SHP77 (cell line): ENCODE measurements at places on chromosomes 4 and X.

GRCh38 chr4:123477711-123478209 is 81.2 kb downstream of the SPRY1 start:
- DNase-seq: peak; percentile 61

DNA sequence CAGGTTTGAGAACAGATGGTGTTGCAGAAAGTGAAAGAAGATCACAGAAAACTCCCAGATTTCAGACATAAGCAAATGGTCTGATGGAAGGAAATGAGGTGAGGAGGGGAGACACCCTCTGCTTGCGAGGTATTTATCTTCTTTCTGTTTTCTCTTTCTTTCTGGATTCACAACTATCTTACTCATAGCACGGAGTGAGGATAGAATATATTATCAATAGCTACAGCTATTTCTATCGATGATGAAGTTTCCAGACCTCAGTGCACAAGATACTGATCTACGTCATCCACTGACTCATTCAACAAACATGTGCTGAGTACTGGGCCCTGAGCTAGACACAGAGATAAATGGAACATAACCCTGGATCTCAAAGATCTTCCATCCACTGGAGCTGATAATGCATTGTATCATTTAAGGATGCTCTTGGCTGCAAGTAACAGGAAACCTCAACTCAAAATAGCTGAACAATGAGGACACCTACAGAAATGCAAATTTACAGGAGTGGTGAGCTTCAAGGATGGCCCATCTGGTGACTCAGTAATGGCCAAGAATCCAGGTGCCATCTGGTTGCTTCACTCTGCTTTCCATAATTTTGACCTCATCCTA is 21.2 kb downstream of the SLC2A9 start:
- no peak for DNase-seq

DNA sequence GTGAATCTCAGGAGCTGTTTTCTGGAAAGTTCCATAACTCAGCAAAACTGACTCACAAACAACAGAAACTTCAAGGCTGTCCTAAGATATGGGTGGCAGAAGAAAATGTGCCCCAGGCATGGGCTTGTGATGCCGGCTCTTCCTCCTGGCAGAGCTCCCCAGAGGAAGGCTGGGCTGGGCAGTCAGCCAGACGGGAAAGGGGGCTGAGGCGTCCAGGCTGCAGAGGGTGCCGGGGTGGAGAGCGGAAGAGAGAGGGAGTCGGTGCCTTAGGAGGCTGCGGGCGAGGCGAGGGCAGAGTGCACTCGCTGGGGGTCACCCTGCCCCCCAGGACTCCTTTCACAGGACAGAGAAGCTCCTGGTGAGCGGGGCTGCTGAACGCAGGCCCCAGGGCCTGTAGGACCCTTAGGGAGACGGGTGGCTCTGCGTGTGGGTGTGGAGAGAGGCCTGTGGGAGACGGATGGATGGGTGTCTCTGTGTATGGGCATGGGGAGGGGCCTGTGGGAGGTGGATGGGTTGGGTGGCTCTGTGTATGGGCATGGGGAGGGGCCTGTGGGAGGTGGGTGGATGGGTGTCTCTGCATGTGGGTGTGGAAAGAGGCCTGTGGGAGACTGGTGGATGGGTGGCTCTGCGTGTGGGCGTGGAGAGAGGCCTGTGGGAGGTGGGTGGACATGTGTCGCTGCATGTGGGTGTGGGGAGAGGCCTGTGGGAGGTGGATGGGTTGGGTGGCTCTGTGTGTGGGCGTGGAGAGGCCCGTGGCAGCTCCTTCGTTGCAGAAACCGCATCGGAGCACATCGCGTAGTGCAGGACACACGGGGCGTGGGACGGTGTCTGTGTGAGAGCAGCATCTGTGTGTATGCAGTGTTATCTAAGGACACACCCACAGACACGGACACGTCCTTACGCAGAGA is 15.9 kb downstream of the PCGF3 start:
- DNase-seq: no peak

DNA sequence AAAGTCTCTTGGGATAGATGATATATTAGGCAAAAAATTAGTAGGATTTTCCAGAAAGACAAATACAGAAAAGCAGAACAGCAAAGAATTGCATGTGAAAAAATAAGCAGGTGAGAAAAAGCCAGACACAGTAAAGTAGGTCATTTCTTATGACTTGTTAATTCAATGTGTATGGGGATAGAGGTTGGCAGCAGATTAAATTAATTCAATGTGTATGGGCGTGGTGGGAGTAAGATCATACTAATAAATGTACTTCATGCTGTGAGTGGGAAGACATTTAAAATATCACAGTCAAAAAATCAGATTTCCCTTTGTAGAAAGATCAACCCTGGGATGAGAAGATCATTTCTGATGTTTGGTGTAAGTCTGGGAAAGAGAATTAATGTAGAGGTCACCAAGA is 1146.4 kb upstream of the INTU start:
- DNase-seq: no peak

- DNase-seq: no peak
Measured at GRCh38 chr4:126482311-126482710, 1150.4 kb upstream of the INTU start.

DNA sequence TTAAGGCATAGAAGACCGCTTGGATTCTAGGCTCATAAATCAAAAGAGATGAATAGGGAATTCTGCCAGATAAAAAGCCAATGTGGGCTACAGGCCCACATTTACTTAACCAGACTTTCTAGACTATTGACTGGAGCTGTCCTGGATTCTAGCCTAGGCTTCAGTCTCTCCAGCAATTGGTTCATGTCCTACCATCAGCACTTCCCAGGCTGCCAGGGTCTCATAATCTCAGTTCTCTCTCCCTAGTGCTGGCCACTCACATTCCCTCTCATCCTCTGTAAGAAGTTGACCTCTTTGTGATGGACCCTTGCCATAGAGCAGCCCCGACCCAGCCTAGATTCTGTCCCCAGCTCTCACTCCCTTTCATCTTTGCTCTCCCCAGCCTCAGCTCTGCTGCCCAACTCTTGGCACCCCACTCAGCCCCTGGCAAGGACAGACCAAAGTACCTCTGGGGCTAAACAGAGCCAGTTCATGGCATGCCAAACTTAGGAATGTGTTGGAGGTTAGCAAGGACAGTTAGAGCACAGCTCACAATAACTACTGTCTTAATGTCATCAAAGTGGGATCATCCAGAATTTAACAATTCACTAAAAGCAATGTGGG is 396.2 kb downstream of the INPP4B start:
- no peak for DNase-seq

GRCh38 chrX:130789793-130790192 is 113.2 kb downstream of the ENOX2 start:
- no peak for DNase-seq

DNA sequence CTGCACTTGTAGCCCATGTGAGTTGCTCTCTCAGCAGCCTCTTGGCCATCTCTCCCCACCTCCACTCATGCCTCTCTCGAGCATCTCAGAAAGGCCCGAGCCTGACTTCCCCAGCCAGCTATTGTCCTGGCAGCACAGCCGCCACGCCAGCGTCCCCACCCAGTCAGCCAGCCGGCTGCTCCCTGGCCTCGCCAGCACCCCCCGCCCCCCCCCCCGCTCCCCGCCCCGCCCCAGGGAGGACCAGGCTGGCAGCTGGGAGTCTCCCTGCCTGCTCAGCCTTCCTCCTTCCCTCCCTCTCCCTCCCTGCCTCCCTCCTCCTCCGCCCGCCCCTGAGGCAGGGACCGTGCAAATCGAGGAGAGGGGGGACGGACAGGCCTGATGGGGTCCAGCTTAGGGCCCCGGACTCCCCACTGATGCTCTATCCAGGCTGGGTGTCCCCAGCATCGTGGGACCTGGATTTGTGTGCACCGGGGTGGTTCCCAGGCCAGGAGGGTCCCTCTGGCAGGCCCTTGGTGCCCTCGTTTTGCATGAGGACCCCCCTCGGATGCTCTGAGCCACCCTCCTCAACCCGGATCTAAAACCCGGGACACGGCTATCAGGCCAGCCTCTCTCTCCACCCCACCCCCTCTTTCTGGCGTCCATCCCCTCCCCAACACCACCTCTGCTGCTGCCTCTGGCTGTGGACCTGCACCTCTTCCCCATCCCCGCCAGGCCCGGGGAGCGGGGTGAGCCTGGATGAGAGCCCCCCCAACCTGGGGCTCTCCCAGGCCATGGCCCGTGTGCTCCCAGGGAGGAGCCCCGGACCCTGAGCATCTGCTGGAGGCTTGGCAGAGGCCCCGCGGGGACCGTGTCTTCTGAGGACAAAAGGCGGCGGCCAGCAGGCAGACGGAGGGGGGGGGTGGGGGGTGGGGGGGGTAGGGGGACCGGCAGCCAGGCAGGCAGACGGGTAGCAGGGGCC is at the start of gene GPR173:
TSS of gene GPR173 (plus strand) at position 621 of the 958 bp plus-strand sequence. CDS start 27,833 bp downstream, outside the sequence.
- peak; percentile 75 for DNase-seq

DNA sequence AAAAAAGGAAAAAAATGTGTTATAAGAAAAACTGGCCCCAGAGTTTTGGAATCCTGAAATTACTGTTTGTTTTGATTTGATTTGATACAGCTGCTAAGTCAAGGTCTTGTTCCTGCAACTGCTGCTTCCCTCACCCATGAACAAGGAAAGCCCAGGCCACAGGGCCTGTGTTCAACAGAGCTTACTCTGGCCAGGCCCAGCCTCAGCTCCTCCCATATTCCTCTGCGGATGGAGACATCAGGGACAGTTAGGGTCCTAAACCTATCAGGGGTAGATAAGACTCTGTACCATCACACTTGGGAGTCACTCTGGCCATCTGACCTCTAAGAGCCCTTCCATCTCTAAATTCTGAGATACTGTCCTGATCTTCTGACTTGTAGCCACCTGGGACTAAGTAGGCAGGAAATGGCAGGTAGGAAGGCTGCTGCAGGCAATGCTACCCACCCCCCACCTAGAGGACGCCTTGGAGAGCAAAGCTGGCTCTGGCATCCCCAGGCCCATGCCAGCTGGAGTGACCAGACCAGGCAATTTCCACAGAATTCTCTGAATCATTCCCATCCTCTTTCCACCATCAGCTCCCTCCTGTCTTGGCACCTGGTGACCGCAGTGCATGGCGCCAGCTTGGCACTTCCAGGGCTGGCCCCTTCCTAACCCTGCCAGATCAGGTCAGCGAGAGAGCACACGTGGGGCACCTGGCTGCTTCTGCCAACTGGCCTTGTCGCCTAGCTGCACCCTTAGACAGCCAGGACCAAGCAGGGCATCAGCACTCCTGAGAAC is 58.0 kb upstream of the TMEM33 start:
- DNase-seq: no peak

GRCh38 chr4:154610582-154610981 is 1.9 kb downstream of the FGG start:
- DNase-seq: no peak

DNA sequence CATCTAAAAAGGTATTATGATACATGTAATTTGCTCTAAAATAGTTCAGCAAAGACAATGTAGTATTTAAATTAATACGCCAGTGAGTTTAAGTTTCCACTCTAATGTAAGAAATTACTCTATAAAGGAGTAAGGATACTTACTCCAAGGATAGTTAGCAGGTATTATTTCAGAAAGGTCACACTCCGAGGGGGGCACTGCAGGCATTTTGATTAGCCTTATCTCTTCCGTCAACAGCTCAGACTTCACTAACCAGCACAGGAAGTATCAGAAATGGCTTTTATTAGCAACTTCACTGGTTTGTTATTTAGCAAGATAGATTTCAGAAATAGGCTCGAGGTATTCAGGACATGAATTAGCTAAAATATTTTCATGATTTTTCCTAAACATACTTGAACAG is 127.0 kb downstream of the COX18 start:
- DNase-seq: no peak

DNA sequence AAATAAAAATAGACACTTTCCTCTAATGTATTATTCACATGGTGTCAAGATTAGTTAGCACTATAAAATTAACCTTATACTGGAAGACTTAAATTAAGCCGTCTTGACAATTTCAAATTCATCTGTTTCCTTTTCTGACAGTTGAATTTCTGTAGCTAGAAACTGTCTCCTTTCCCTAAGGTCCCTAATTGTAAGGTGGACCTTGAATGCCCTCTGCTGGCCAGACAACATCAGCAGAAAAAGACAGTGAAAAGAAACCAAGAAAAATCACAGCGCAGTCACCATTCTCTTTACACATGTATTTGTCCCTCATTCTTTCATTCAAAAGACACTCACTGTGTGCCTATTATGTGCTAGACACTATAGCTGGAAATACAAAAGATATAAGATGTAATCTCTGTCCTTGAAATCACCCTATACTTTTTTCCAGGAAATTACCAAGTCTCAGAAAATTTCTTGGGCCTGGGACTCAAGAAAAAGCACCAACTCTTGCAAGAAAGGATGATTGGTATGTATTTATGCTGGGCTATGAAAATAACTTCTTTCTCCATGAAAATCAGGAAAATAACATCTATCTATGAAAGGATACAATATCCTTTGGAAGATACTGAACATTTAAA is 32.7 kb upstream of the AMBN start:
- peak; percentile 46 for DNase-seq
